ENCODE measurements at places on chromosomes 4 and X.

- DNase-seq: no peak
Measured at GRCh38 chrX:155262970-155263754, 1.1 kb downstream of the RAB39B start.

DNA sequence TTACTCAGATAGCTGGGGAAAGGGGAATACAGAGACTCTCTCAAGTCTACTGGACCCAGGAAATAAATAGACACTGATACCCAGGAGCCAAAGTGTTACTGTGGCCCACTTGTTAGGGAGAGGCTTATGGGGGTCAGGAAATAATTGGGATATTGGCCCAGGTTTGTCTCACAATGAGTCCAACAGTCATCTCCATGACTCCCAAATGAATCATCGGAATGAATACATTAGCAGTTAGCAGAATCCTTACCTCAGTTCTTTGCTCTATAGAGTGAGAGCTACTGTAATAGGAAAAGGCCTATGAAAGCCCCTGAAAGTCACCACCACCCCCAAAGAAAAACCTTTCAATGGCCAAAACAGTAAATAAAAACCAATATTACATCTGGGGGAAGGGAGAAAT, 42.4 kb upstream of the ARHGEF6 start:
- DNase-seq: no peak

GRCh38 chr4:109365939-109366338, 63.5 kb upstream of the COL25A1 start:
- no peak for DNase-seq

DNA sequence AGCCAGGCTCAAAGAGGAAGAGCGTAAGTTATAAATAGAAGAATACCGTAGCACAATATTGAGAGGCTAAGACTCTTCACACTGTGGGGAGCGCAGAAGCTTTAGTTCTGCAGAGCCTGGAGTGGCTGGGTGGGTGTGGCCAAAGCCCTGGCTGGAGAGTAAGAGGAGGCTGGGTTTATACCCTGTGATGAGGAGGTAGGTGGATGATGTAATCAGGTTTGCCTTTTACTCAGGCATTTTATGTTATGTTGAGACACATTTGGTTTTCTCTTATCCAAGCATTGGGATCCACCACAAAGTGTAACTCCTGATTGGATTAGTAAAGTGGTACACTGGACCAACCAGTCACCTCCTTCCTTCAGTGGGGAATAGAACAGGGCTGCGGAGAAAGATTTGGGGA, 13.9 kb downstream of the CDS1 start:
- no peak for DNase-seq

GRCh38 chr4:146793727-146794126, 151.9 kb downstream of the TTC29 start:
- no peak for DNase-seq

DNA sequence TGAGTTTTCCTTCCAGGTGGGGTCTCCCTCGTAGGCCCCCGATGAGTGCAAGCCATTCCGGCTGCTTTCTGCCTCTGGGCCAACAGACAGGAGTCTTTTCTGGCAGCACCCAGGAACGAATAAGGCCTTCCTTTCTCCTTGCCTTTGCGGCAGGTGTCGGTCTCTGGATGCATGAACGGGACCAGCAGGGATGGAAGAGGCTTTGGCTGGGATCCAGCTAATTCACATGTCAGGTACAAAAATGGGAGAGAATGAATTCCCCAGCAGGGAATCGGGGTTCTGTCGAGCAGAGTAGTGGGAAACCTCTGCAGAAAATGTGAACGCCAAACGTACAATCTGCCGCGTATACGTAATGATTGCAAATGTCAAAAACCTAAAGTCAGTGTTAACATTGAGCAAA, 146.1 kb upstream of the TBL1X start:
- no peak for DNase-seq

GRCh38 chr4:35217331-35217730, 1027.0 kb downstream of the ARAP2 start:
- DNase-seq: no peak

DNA sequence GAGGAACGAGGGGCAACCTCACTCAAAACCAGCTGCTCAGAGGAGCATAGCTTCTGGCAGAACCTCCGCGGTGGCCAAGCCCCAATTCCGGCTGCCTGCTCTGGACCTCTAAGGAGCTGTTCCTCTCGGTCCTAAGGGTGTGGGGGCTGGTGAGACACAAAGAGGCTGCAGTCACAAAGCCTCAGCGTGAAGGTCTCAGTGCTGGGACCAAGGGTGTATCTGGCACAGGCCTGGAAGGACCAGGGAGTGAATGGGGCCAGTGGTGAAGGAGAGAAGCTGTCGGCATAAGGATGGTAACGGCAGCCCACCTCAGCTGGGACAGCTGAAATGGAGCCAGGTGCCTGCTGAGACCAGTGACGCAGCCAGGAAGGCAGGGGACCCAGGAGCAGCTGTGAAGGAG, 5.3 kb downstream of the PDE6B start:
- no peak for DNase-seq
